ENCODE measurements at places on chromosomes 7 and 10.

DNA sequence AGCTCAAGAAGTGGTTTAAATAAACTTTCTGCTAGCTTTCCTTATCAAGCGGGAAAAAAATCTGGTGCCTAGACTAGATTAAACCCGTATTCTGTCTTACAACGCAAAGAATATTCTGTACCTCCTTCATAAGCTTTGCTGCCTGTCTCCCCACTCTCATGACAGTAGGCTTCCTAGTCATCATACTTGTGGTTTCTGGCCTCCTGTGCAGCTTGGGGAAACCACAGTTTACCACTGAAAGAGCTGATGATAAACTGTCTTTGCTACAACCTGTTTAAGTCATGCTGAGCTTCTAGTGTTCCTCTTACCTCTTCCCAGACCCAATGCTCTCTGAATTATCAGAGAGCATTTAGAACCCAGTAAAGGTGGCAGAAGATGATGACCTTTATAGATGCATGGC is 55.0 kb downstream of the PODXL start:
- peak; percentile 18 for DNase-seq

GRCh38 chr10:10270126-10271050 is 747.3 kb upstream of the CELF2 start:
- DNase-seq, result no peak

- no peak for DNase-seq
These were observed 37.0 kb downstream of the PFKP start for GRCh38 chr10:3104251-3104918.

DNA sequence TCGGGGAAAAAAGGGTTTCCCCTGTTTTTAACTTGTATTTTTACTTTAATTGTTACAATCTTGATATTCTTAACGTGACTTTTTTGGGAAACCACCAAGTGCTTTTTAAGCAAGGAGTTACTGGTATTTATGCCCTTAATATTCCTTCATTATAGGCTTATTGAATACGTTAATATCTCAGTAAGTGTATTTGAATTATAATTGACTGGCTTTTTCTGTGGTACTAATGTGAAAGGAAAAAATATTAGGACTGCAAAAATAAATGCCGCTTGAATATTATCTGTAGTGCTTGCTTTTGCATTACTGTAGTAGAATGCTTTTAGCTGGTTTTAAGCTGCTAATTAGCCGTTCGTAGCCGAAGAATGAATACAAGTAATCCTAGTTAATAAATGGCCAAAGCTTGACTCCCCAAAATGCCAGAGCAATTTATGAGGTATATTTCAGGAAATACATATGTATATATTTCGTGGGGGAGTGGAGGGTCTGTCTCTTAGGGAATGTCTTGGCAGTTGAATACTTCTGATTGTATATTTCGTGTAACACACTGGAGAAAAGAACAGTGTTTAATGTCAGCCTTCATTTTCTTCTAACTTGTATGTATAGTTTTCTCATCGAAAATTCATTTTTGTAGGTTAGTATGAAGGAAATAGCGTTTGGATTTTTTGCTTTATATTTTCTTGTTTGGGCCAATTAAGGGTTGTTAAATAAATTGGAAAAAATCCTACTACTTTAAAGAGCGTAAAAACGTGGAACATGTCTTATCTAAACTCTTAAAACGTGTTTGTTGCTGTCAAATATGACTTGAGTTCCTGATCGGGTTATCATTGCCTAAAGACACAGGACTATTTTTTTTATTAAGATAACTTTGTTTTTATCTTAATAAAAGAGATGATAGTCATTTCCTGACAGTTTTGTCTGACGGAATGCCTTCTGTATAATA is 1.5 kb downstream of the PDCD4 start:
- no peak for DNase-seq

DNA sequence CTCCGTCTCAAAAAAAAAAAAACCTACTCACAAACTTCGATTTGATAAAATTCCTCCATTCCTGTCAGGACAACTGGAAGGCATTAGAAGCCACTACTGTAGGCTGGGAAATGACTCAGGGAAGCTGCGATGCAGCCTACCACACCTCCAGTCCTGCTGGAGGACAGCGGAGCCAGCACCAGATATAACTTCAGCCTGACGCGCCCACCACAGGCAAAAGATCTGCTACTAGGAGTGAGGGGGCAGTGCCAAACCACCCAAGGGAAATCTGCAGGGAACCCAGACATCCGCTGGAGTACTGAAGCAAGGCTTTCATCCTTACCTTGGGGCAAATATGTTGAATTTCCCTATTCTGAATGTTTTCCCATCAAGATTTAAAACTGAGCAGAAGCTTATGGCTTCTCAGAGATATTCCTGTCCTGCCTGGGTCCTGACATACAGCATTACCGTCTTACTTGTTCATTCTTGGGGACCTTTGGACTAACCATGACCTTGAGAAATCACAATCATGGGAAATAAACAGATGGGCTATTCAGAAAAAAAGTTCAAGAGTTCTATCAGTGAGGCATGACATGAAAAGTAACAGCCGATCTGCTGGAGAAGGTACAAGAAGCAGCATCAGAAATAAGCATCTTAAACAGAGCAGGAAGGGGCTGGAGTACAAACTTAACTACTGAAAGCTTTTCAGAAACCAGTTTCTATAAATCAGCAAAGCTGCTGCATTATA is 20.4 kb downstream of the BCCIP start:
- DNase-seq, result no peak

DNA sequence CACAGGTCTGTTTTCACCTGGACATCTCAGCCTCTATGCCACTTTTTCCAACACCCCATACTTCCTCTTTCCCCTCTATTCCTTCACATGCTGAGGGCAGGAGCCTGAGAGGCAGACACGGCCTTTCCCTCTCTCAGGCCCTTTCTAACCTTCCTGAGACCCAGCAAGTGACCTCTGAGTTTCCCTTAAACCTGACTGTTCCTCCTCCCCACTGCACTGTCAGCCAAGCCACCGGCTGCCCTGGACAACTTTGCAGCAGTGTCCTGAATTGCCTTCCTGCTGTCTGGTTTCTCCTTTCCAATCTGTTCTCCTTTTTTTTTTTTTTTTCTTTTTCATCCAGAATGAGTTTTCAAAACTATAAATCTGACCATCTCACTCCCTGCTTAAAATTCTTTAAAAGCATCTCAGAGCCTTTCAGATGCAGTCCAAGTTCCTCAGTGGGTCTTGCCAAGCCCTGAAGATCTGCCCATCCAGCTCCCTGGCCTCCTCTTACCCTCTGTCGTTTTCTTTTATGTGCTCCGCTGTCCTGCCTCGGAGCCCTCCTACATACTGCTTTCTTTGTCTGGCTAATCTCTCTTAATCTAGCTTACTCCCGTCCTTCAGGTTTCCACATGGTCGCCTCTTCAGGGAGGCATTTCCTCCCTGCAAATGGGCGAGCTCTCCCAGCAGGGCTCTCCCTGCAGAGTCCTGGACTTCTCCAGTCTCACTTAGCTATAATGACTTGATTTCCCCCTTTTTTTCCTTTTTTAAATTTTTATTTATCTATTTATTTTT is 30.5 kb downstream of the SLC13A4 start:
- no peak for DNase-seq
